T-helper 22 cell (primary cell): ENCODE measurements at places on chromosomes 3 and 15.

DNA sequence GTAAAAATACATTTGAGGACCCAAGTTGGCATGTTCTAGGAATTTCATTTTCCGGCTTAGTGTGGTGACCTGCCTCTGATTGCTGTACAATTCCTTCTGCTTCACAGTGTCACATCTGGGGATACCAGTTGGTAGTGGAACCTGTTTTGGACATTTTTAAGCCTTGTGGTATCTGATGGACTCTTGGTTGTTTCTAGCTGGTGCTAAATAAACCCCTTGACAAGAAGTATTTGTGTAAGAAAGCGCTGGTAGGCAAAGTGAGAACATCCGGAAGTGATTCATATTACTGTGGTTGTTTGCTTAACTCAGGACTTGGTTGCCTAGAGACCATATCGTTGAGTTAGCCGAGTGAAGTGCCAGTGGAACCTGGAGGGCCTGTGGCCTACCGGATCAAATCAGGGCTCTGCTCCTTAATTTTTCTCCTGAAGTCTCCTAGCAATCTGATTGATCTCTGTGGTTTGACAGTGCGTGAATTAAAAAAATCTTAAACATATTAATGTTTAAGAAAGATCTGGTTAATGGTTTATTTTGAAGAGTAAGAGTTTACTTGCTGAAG is 12.8 kb downstream of the IQGAP1 start:
- peak; percentile 68 for DNase-seq

- DNase-seq: no peak
Observed at GRCh38 chr3:150878996-150879575, 26.2 kb downstream of the MINDY4B start.

GRCh38 chr15:69648212-69648611 is 195.6 kb downstream of the RPLP1 start:
- no peak for DNase-seq

DNA sequence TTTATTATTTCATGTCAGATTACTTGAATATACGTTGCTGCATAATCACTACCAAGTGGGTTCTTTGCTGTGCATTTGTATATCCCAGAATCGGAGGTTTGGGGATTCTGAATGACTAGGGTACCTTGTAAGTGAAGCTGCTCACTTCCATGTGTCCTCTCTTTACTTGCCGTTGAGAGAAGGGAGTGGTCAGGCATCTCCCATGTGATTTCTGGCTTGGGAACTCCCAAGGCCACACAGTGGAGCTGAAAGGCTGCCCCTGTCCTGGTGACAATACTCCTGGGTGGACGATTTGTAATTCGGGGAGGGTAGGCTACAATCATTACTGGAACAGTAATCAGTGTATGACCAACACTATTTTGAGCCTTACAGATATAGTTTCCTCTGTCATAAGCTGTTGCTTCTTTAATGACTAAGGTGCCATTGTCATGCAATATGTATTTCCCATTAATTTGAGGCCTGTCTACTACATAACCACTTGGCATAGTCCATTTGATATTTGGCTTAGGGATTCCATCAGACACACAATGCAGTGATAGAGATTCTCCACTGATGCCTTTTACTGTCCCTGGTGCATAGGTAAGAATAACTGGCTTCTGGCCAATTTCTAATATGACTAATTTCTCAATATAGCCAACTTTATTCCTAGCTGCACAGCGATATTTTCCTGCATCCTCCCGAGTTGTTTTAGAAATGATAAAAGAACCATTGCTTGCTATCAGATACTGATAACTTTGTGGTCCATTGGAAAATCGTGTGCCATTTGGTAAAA is 24.0 kb downstream of the IGSF10 start:
- DNase-seq: no peak

DNA sequence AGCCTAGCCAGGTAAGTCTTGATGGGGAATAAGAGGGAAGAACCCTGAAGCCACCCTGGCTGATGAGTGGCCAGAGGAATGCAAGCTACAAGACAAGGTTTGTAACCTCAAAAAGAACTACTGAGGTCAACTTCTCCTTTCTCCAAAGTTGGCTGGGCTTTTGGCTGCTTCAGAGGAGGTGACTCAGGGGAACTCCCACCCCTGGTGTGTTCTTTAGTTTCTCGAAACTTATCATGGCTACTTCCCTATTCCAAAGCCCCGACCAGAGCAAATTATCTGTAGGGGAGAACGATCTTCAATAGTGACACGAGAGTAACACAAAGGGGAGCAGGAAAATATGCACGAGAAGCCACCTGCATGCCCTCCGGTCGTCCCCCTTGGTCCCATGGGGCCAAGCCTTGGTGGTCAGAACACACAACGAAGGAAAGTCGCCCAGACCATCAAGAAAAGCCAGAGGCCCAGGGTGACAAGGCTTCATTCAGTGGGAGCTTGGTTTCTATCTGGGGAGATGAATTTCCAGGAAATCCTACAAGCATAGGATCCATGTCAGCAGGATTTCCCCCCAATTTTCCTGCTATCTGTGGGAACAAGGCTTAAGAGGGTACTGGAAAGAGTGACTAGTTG is 6.5 kb upstream of the BCL2A1 start:
- DNase-seq: no peak

- no peak for DNase-seq
Observed at GRCh38 chr15:71334873-71335272, 219.6 kb downstream of the THSD4 start.

GRCh38 chr3:56291244-56291680 is 177.0 kb downstream of the ERC2 start:
- no peak for DNase-seq

DNA sequence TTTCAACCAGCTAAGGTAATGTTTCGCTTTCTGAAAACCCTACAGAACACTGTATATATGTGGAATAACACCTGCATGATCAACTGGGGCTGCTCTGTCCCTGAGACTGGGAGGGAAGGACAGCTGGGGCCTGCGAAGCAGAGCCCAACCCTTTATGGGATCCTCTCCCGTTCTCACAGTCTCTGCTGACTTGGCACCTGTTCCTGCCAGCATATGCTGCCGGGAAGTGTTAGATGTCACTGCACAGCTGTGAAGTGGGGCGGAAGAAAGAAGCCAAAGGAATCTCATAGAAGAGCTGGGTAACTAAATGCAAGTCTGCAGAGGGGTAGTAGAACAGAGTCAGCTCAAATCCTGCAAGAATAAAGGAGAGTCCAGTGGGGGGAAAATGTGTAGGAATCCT is 29.6 kb downstream of the LRRC3B start:
- no peak for DNase-seq
